ENCODE measurements at places on chromosomes 16 and 17.
A peak's percentile ranks its signal among the peaks of the same experiment; 100 is the strongest.

GRCh38 chr16:64778777-64779176, 343.1 kb downstream of the CDH11 start:
- no peak for DNase-seq

GRCh38 chr16:50684823-50685461, 3.8 kb upstream of the SNX20 start:
- DNase-seq: peak; percentile 38

GRCh38 chr17:39667945-39668924, at the start of gene PNMT:
PNMT (plus strand) TSS chr17:39668453; CDS start chr17:39668476, 23 bp downstream.
- peak; percentile 70 for DNase-seq

DNA sequence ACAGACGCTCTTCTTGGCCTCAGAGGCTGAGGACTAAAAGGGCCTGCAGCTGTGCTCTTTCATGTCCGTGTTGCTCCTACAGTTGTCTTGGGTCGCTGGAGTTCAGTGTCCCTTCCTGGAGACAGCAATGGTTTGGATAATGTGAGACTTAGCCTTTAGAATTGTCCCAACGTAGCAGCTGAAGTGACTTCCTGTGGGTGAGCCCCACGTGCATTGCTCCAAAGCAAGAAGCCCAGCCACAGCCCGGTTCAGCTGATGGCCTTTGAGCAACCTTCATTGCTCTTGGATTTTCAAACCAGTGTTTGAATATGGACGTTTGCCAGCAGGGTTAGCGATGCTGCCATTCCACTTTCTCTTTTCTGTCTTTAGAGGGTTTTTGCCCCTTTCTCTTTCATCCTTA, 19.7 kb downstream of the TMEM11 start:
- no peak for DNase-seq

GRCh38 chr16:19137201-19138128, 23.7 kb downstream of the ITPRIPL2 start:
- DNase-seq: no peak

GRCh38 chr16:24825696-24826095, 20.1 kb upstream of the SLC5A11 start:
- DNase-seq: no peak

DNA sequence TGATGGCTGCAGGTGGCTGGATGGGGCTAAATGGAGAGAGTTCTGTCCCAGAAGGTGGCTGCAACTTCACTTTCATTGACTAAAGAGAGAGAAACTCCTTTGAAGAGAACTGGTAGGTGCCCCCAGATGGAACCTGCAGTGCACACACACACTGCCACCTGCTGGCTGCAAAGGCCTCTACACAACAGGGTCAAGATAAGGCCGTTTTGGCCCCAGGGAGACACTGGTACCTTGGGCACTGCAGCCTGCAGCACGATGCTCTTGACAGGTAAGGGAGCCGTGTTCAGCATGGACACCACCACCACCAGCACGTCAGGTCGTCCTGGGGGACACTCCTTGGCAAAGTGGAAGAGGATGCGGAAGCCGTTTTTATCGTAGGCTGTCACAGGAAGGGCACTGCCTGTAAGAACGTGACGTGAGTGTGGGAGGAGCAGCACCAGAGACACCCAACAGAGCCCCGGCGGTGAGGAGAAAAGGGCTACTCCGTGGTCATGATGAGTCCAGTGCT, 22.7 kb downstream of the GGA3 start:
- no peak for DNase-seq

DNA sequence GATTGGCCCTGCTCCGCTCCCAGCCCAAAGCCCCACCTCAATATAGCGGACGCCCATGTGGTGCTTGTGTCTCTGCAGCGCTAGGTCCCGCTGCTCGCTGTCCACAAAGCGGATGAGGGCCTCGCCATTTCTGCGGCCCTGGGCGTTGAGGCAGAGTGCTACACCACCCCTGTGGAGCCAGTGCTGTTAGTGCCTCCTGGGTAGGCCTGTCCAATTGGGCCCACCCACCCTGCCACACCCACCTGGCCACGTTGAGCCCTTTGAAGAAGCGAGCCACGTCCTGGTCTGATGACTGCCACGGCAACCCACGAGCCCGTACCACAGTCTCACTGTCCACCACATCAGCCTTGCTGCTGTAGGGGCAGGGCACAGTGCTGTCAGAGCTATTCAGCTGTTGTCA, 3.6 kb downstream of the ESRP2 start:
- no peak for DNase-seq

GRCh38 chr17:44693609-44694008, 4.0 kb upstream of the CCDC43 start:
- no peak for DNase-seq

DNA sequence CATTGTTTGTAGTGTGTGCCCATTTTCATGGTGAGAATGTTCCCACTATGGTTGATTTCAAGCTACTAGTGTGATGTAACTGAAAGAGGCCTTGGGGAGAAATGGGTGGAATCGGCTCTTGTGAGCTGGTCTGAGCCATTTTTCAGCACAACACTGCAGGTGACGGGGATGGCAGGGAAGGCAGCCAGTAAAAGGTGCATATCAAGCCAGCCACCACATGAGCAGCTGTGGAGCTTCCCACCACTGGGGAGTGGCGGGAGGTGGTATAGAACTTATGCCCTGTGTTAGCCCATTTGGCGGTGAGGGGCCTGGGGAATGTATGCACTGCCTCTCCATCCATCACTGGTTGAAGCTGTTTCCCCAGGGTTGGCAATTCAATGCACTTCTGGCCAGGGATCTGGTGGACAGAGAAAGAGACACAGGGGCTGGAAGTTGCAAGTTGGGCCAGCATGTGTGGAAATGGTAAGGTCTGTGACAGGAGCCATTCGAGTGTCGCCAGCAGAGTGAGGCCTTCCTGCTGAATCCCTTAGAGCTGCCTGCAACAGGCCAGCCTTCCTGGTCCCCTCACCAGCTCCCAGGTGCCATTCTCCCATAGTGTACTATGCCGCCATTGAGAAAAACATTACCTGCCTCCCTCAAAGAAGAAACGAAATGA, 31.7 kb upstream of the BRD7 start:
- DNase-seq: no peak

- DNase-seq: no peak
These were observed 24.9 kb upstream of the RHBDL3 start for GRCh38 chr17:32240750-32241149.

- no peak for DNase-seq
These were observed 221.3 kb downstream of the SEC14L1 start for GRCh38 chr17:77361986-77362620.

DNA sequence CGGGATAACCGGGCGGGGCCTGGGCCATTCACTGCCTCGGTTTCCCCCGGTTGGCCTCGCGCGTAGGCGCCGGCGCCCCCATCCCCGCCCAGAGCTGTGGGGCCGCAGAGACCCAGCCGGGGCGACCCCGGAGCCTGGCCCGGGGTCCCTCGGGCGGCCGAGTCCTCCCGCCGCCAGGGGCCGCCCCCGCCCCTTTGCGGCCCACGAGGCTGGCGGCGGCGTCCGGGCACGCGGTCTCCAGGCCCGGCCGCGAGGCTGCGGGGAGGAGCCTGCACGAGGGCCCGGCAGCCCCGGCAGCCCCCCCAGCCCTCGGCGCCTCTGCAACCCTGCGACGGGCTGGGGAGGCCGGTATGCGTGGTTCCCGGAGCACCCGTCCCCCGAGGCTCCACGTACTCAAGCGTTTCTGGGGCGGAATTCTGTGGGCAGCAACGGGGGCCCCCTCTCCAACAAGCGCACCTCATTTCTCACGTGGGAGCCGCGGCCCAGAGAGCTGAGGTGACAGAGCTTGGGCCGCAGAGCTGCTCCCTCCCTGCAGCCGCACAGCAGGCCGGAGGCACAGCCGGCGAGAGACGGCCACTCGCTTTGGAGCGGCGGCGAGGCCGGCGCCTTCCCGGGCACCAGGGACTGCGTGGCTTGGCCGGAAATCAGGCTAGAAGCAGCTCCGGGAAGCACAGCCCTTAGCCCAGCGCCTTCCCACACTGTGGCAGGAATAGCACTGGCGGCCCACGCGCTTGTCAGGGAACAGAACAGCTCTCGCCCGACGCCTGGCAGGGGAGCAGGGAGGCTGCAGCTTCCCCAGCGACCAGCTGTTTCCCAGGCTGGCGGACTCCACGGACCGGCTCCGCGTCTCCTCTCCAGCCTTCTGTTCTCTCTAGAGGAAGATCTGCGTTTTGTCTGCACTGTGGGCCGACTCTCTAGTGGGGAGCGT, 867 bp upstream of the LIMD2 start:
- no peak for DNase-seq

DNA sequence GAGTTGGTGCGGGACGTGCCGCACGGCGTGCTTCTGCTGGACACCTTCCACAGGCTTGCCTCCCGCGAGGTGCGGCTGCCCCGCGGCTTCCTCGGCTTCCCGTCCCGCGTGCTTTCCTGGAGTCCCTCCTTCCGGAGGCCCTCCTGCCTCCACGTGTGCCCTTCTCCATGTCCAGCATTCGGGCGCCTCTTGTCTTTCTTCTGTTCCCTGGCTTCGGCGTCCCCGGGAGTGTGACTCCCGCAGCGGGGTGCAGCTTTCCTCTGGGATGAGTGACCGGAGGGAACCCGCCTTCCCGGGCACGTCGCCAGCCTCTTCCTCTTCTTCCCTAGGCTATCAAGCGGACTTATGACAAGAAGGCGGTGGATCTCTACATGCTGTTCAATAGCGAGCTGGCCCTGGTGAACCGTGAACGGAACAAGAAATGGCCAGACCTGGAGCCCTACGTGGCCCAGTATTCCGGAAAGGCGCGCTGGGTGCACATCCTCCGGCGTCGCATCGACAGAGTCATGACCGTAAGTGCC, 23.0 kb downstream of the DNAH2 start:
- no peak for DNase-seq

- DNase-seq: no peak
These were observed 16.6 kb downstream of the TRPV2 start for GRCh38 chr17:16432017-16432416.

- no peak for DNase-seq
These were observed 3.1 kb upstream of the MC1R start for GRCh38 chr16:89915303-89916232.

- DNase-seq: no peak
These were observed 15.6 kb downstream of the QPRT start for GRCh38 chr16:29694384-29695195.

DNA sequence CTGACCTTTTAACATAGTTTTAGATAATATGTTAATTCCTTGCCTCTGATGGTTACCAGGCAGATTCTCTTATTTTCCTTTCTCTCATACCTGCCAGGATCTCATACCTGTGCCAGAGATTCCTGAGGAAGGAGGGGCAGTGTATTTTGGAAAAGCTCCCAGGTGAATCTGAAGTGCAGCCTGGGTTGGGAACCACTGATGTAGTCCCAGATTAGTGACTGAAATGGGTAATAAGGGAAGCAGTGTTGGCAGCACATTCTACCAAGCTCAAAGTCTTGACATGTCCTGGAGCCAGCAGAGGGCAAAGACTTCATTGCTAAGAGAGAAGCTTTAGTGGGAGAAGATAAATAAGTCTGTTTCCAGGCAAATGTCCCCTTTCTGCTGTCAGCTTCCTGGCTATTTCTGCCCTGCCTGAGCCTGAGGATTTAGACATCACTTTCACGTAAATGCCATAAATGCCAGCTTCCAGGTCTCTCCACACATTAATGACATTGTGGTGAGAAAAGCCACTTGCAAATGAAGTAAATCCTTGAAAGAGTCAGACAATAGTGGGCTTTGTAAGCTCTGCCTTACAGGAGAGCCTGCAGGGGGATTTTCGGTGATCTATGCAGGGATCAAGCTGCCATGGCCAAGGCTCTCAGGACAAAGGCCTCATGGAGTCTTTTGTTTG, 40.9 kb upstream of the C16orf78 start:
- no peak for DNase-seq

DNA sequence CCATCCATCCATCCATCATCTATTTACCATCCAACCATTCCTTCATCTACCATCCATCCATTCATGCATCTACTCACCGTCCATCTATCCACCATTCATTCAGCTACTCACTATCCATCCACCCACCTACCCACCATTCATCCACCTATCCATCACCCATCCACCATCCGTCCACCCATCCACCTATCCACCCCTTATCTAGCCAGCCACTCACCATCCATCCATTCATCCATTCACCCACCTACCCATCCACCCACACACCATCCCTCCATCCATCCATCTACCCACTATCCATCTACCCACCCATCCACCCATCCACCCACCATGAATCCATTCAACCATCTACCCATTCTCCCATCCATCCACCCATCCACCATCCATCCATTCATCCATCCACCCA, 26.6 kb downstream of the BCO1 start:
- DNase-seq: no peak

GRCh38 chr16:21263640-21264570, 14.2 kb downstream of the CRYM start:
- no peak for DNase-seq

- no peak for DNase-seq
These were observed 592 bp downstream of the GCSH start for GRCh38 chr16:81095653-81095952.

DNA sequence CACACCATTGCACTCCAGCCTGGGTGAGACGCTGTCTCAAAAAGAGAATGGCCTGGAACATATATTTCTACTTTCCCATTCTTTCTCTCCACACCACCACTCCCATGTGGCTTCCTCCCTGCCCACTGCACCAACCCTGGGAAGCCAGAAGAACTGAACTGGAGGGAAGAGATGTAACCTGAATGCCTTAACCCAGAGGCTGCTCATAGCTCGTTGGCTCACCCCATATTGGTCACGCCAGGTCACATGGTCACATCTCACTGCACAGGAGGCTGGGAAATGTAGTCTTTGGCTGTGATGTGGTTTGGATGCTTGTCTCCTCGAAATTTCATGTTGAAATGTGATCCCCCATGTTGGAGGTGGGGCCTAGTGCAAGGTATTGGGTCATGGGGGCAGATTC, 5.9 kb upstream of the DNAH17 start:
- DNase-seq: no peak
